ENCODE measurements at places on chromosomes 5 and 9. TPM values are rescaled to one million over a fixed set of nuclear protein-coding genes. Genes with fewer than 3 reads are reported as not detected.

DNA sequence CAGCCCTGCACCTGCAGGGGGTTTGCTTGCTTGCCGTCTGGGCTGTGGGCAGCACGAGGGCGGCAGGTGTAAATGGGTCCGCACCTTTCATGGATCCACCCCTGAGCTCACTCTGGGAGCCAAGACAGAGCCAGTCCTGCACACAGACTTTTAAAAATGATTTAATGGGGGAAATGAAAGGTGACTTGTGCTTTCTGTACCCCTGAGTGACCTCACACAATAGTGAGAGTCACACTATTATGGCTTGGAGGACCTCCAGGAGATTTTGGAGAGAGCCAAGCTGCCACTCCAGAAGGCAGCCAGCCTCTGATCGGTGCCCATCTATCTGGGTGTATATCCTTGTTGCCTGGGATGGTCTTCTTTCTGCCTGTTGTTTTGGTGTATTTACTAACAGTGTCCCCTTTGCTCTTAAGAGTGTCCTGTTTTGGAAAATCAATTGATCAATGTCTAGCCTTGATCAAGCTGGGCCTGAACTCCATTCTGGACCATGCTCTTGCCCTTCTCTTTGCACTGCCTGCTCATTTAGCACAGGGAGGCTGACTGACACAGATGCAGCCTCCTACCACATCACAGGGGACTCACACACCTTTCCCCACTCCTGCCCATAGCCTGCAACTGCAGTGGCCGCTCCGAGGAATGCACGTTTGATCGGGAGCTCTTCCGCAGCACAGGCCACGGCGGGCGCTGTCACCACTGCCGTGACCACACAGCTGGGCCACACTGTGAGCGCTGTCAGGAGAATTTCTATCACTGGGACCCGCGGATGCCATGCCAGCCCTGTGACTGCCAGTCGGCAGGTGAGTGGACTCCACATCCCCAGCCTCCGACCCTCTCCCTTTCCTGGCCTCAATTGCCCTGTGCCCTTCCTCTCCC is 29.5 kb downstream of the LAMC3 start:
- no peak for DNase-seq

The C5orf63 gene
- 4.0 TPM for total RNA-seq

DNA sequence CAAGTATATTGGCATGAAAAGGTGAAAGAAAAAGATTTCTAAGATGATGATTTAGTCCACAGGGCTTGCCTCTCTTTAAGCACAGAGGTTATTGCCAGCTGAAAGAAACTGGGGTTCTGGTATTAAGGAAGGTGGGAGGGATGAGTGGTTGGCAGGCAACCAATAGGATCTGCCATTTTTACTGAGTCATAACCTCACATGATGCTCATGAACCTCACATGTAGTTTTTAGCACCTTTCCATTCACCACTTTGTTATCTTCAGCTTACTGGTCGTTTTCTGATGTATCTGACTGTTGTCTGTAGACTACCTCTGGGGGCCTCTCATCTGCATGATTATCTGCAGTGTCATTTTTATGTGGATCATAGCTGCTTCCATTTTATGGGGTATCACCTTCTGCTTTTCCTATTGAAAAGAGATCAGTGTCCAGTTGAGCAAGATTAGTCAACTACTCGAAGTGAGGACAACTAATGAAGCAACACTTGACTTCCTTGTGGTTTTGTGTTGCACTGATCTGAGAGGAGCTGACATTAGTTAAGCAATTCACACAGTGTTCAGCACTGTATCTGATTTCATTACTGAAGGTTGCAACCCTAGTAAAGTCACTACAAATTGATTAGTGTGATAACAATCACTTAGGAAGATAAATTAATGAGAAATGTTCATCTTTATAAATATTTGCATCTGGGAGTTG is 186.3 kb downstream of the SGCD start:
- DNase-seq: no peak

The RAD50 gene
- 84.1 TPM for total RNA-seq

GRCh38 chr5:148967783-148968182 is 95.1 kb downstream of the SH3TC2 start:
- no peak for DNase-seq

Data from mammary epithelial cell (primary cell).